ENCODE measurements at places on chromosomes 12 and 14.

DNA sequence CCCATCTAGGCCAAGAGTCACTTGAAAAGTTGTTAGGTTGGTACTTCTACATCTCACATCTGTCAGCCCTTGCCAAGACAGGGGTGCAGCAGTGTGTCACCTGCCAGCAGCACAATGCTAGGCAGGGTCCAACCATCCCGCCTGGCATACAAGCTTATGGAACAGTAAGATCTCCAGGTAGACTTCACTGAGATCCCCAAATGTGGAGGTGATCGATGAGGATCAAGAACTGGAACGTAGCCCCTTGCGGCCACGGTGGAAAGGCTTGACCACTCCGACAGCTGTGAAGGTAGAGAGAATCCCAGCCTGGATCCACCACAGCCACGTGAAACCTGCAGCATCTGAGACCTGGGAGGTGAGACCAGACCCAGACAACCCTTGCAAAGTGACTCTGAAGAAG, 696.0 kb upstream of the LMO3 start:
- no peak for DNase-seq

GRCh38 chr14:99415496-99416281, 65.0 kb downstream of the SETD3 start:
- DNase-seq: no peak

- DNase-seq: no peak
These were observed 115.3 kb downstream of the ALG10B start for GRCh38 chr12:38431921-38432320.

GRCh38 chr14:79473651-79474050, 737.7 kb downstream of the DIO2 start:
- DNase-seq: no peak

Data from stimulated activated CD8-positive, alpha-beta memory T cell treated with anti-CD3 and anti-CD28 coated beads, Interleukin-2, amount 100 ng/mL, for 1 hour (primary cell).